ENCODE measurements at places on chromosomes 5 and 9.

DNA sequence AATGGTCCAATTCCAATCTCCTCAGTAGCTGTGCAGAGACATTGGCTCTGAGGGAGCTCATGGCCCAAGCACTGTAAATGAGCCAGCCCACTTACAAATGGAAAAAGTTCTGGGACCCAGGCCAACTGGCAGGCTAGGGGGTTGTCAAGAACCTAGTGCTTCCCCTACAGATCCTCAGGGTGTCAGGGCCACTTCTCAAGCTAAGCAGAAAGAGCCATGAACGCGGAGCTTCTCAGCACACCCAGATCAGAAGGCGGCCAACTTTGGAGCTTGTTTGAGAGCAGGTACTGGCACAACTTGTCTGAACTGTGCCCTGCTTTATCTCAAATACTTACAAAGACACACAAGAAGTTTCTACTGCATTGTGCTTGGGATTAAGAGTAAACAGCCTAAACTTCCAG, 17.5 kb downstream of the TLE1 start:
- DNase-seq: no peak

GRCh38 chr9:4238522-4238921, 61.3 kb downstream of the GLIS3 start:
- DNase-seq: no peak

GRCh38 chr5:90274216-90274615, 135.3 kb downstream of the CETN3 start:
- no peak for DNase-seq

DNA sequence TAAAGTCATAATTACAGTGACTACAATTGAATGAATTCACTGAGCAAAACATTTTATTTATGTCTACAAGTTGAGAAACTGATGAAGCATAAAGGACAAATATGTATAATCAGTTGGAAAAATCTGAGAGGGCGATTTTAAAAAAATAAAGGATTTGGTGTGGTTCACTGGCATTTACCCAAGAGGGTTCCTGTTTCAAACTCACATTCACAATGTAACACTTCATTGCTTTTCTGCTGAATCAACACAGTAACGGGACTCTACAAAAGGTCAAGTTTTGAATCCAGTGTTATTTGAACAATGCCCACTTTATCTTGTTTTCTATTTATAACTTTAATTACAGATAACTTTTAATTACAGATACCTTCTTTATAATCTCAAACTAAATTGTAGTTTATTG, 138.6 kb downstream of the NUDT12 start:
- peak; percentile 59 for DNase-seq

DNA sequence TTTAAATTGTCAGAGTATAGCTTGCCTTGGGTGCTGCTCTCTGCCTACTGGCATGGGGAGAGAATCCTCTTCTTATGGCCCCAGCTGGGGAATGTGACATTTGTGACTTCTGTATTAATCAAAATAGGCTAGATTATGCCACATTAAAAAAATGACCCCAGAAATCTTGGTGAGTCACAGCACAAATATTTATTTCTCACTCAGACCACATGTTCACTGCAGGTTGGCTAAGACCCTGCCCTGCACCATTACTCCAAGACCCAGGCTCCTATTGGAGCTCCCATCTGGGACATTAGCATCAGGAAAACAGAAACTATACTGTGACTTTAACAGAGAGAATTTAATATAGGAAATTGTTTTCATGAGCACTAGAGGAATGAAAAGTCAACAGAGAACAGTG, 16.6 kb upstream of the WHRN start:
- DNase-seq: no peak

GRCh38 chr5:149490599-149491485, 60.4 kb downstream of the CSNK1A1 start:
- no peak for DNase-seq

- no peak for DNase-seq
Observed at GRCh38 chr9:8821910-8822666, 1022.5 kb upstream of the DMAC1 start.

GRCh38 chr5:160919626-160920025, 67.6 kb upstream of the ATP10B start:
- no peak for DNase-seq

DNA sequence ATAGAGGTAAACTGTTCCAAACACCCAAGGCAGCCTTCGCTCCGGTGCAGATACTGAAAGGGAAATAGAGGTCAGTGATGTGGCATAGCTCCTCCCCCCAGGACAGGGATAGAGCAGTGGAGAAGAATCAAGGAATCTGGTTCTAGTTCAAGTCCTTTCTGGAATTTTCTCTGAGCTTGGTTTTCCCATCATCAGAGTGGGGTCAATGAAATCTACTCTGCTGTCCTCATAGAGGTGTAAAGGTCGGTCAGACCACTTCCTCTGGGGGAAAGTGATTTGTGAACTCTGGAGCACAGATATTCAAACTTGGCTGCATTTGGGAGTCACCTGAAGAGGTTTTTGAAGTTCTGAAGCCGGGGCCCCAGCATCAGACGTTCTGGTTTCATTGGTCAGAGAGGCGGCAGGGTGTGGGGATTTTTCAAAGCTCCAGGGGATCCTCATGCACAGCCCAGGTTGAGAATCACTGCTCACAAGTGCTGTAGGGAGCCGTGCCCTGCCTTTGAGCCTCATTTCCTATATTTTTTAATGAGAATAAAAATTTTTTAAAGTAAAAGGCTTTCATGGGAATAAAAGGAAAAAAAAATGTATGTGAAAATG, 105.7 kb upstream of the RAD23B start:
- DNase-seq: no peak
